T1000 (cell line): ENCODE measurements at places on chromosomes 6 and 20.

GRCh38 chr6:1705630-1706029 lies 95.9 kb downstream of the FOXC1 start:
- DNase-seq, result no peak

- no peak for DNase-seq
These were observed 565 bp downstream of the QKI start for GRCh38 chr6:163414946-163415619.

DNA sequence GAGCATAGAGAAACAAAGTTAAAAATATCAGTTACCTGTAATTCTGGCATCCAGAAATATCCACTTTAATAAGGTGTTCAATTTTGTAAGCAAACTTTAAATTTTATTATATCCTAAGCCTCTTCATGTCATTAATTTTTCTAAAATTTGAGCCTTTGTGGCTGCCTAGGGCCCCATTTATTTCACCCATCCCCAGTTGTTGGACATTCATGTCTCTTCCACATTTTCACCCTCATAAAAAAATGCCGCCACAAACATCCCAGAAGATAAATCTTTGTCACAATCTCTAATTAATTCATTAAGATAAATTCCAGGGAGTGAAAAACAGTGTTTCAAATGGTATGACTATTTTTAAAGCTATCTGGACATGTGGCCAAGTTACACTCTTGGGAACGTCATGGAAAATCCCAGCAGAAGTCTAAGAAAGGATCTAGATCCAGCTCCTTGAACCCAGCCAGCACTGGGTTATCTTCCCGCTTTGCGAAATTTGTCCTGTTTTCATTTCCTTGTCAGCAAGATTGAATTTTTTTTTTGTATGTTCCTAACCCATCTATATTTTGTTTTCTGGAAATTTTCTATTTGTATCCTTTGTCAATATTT lies 97.2 kb downstream of the TMEM242 start:
- no peak for DNase-seq

GRCh38 chr6:36320475-36320874 lies 16.2 kb downstream of the BNIP5 start:
- DNase-seq, result no peak

GRCh38 chr20:3927486-3928291 lies 38.5 kb downstream of the PANK2 start:
- no peak for DNase-seq

GRCh38 chr6:51568771-51569170 lies 518.6 kb downstream of the PKHD1 start:
- no peak for DNase-seq

GRCh38 chr6:136655239-136656014 lies 105.2 kb upstream of the MAP7 start:
- no peak for DNase-seq

DNA sequence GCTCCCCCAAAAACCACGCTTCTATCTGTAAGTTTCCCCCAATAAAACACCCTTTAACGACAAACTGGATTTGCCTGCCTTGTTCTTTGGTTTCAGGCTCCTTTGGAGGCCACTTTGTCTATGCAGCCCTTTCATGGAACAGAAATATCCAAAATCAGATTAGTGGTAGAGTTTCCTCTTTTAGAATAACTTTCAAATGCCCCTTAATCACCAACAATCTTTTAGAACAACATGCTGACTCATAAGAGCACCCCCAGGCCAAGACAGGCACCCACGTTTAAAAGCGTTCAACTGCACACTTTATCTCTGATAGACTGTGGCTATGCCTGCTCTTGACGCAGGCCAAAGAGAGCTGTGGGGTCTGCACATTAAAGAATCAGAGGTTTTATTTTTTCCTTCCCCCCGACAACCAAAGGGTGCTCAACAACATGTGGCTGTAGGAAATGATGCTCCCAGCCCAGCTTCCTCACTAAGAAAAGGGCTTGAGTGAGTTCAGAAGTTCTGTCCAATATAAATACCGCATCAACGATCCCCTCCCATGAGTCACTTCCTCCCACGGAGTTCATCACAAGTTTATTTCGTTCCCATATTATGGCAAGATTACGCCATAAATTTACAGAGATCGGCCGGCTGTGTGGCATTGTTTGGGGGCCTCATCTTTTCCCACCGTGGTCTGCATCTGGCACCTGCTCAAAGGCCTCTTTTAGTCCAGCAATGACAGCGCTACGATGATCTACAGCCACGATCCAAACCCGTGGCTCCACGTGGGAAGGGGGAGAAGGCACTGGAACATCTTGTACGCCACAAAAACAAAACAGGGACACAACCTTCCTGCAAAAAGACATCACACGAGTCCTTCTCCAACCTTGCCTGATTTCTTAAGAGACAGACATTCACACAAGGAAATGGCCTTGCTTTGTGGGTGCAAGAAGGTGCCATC lies 88.8 kb upstream of the NFATC2 start:
- peak; percentile 81 for DNase-seq

DNA sequence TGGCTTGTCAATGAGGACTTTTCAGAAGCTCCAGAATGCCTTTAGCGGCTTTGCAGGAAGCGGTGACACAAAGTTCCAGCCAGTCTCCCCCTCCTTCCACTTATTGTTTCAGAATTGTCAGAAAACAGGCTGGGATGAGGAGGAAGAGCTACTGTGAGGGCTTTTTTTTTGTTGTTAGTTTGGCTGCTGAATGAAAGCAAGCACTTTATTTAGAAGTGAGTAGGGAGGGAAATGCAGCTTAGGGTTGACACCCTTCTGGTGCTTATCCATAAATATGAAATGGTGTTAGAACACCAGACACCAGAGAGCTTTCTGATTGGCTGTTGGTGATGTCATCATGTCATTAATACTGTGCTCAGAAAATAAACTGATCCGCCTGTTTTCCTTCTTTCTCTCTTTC lies 251.5 kb downstream of the SOX4 start:
- no peak for DNase-seq

- no peak for DNase-seq
These were observed 69.7 kb upstream of the FAM8A1 start for GRCh38 chr6:17530321-17530835.

- no peak for DNase-seq
These were observed 318.2 kb upstream of the POU3F2 start for GRCh38 chr6:98516206-98516605.

DNA sequence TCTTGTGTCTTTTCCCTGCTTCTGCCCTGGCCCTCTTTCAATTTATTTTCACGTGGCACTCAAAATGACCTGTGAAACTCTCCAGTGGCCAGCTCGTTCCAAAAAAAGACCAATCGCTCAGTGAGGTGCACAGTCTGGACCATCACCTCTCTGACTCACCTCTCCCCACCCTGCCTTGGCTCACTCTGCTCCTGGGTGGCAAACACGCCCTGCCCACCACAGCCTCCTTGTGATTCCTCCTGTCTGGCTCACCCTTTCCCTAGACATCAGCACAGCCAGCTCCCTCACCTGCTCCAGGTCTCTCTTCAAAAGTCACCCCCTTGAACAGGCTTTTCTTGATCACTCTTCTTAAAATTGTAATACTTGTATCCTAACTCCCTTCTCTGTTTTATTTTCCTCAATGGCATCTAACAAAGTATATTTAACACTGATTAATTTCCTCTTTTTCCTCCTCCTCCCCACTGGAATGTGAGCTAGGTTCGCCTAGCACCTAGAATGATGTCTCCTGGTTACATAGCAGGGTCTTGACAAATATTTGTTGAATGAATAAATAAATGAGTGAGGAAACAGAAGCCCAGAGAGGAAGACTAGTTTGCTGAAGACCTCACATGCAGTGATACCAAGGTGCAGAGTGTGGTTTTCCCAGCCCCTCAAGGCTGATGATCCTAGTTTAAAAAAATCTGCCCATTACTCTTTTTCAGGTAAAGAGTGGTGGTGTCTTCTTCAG lies 109.0 kb downstream of the GJA10 start:
- DNase-seq, result no peak

- no peak for DNase-seq
These were observed 137.2 kb downstream of the EDN3 start for GRCh38 chr20:59437601-59438031.

GRCh38 chr6:64221776-64222175 lies 586.2 kb downstream of the PHF3 start:
- DNase-seq, result no peak
